ENCODE measurements at places on chromosomes 16 and 17.

DNA sequence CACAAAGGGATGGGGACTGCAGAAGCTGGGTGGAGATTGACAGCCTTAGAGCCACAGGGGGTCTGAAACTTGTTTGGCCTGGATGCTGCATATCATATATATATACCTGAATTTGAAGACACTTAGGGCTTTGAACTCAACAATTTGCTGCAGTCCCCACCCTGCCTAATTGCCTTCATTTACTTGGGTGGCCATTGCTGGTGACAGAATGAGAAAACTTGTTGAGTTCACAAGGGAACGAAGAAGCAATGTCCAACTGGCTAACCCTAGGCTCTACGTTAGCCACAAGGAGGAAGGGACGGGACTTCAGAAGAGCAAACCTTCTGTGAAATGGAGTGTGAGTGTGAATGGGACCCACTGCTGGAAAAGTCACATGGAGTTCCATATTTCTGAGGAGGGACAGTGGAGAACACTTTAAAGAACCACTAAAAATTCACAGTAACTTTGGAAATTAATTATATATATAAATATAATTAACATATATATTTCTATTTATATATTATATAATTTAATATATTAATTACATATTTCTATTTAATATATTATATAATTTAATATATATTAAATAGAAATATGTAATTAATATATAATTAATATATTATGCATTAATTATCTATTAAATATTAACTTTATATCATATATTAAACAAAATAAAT lies 215.3 kb upstream of the SOX9 start:
- H3K4me1 ChIP-seq = no peaks in the 10 kb centered on the region
- H3K36me3 ChIP-seq = no peaks in the 10 kb centered on the region
- H3K27ac ChIP-seq = no peak overlapping the region
- DNase-seq = no peak

DNA sequence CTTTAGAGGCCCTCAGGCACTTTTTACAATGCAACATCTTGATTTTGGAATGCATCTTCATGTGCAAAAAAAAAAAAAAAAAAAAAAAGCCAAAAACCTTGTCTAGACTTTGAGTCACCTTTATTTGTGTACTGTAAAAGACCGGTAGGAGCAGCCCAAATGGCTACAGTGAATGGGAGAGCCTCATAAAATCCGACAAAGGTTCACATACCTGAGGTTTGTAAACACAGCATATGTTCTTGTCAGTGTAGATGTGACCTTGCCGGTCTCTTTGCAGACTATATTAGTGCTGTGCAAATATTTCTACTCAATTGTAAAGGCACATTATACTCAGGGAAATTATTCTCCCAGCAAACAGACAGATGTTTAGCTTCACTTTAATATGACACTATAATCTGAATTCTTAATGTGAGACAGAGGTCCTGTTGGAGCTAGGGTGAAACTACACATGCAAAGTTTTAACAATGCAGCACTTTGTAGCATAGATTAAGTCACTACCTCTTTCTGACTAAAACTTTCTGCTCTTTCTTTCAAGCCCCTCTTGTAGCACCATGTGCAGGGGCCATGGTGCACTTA lies 211.3 kb downstream of the CA10 start:
- H3K27ac ChIP-seq = no peak overlapping the region
- DNase-seq = no peak
- H3K4me3 ChIP-seq = no peak overlapping the region
- H3K27me3 ChIP-seq = no peaks in the 10 kb centered on the region

GRCh38 chr17:28956861-28957260 lies 5.5 kb upstream of the PHF12 start:
- H3K4me1 ChIP-seq = no peaks in the 10 kb centered on the region
- H3K27ac ChIP-seq = no peak overlapping the region
- no peaks in the 10 kb centered on the region for H3K27me3 ChIP-seq
- no peaks in the 10 kb centered on the region for H3K36me3 ChIP-seq
- no peak for DNase-seq
- no peak overlapping the region for H3K4me3 ChIP-seq

DNA sequence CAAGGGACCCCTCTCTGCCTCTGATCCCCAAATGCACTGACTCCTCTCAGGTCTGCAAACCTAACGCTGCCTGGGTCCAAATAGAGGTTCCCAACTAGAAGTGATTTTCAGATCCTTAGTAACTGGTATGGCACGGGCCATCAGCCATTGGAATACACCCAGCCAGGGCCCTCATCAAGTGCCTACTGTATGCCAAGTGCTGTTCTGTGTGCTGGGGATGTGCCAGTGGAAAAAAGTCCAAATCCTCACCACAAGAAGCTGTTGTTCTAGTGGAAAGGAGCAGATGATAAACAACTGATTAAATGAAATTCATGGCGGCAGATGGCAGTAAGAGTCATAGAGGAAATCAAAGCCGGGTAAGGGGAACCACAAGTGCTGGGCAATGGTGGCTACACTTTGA lies 57.2 kb upstream of the MED9 start:
- DNase-seq = no peak
- no peaks in the 10 kb centered on the region for H3K27me3 ChIP-seq
- no peak overlapping the region for H3K4me3 ChIP-seq
- H3K36me3 ChIP-seq = no peaks in the 10 kb centered on the region
- H3K27ac ChIP-seq = no peak overlapping the region

DNA sequence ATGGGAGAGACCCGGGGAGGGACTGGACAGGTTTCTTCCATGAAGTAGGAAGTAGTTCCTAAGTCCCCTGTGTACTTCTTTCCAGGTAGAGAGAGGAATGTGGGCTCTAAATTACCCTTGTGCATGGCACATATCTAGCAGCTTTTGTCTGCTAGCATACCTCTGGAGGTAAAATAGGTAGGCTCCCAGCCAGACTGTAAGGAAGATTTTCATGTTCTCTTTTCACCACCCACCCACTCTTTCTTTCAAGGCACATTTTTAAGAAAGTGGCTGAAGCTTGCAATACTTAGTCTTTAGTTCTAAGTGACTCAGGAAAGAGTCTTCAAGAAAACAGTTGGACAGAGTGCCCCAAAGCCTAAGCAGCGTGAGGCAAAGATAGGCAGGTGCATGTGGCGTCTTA lies 9.2 kb downstream of the MINK1 start:
- H3K27me3 ChIP-seq = no peaks in the 10 kb centered on the region
- no peaks in the 10 kb centered on the region for H3K4me1 ChIP-seq
- no peak for DNase-seq
- no peak overlapping the region for H3K27ac ChIP-seq
- no peak overlapping the region for H3K4me3 ChIP-seq
- H3K36me3 ChIP-seq = no peaks in the 10 kb centered on the region

- no peak overlapping the region for H3K4me3 ChIP-seq
- DNase-seq = peak; percentile 45
- no peaks in the 10 kb centered on the region for H3K27me3 ChIP-seq
- no peaks in the 10 kb centered on the region for H3K36me3 ChIP-seq
These were observed 14.7 kb downstream of the C16orf96 start for GRCh38 chr16:4570688-4571321.

GRCh38 chr16:86107215-86107825 lies 208.4 kb downstream of the IRF8 start:
- no peaks in the 10 kb centered on the region for H3K27me3 ChIP-seq
- no peak overlapping the region for H3K27ac ChIP-seq
- H3K4me1 ChIP-seq = no peaks in the 10 kb centered on the region
- no peaks in the 10 kb centered on the region for H3K36me3 ChIP-seq
- no peak overlapping the region for H3K4me3 ChIP-seq

GRCh38 chr16:12096157-12096777 lies 119.7 kb downstream of the SNX29 start:
- no peak overlapping the region for H3K4me3 ChIP-seq
- H3K27ac ChIP-seq = no peak overlapping the region
- peaks cover 48% of the 10 kb centered on the region for H3K4me1 ChIP-seq
- H3K36me3 ChIP-seq = no peaks in the 10 kb centered on the region
- no peaks in the 10 kb centered on the region for H3K27me3 ChIP-seq

GRCh38 chr16:383326-384051 lies 1.7 kb upstream of the PGAP6 start:
- H3K36me3 ChIP-seq = no peaks in the 10 kb centered on the region
- peaks cover 27% of the 10 kb centered on the region for H3K27me3 ChIP-seq
- H3K4me1 ChIP-seq = peaks cover 36% of the 10 kb centered on the region
- peak overlapping the region; percentile 66 for H3K4me3 ChIP-seq
- no peak overlapping the region for H3K27ac ChIP-seq

- H3K27me3 ChIP-seq = no peaks in the 10 kb centered on the region
- DNase-seq = peak; percentile 1
- H3K4me3 ChIP-seq = no peak overlapping the region
- H3K27ac ChIP-seq = no peak overlapping the region
- no peaks in the 10 kb centered on the region for H3K36me3 ChIP-seq
These were observed 42.2 kb upstream of the TNRC6C start for GRCh38 chr17:77916264-77916663.

- H3K36me3 ChIP-seq = no peaks in the 10 kb centered on the region
- DNase-seq = no peak
- no peak overlapping the region for H3K27ac ChIP-seq
- no peak overlapping the region for H3K4me3 ChIP-seq
- no peaks in the 10 kb centered on the region for H3K27me3 ChIP-seq
These were observed 96.6 kb upstream of the CACNG5 start for GRCh38 chr17:66738301-66738700.
